NCI-H1105 treated with DMSO at 0.1 percent for 48 hours (cell line): ENCODE measurements at places on chromosomes 4 and X.

- no peak for DNase-seq
Measured at GRCh38 chr4:53563824-53564223, 27.5 kb downstream of the LNX1 start.

GRCh38 chr4:147958489-147959065 lies 226.7 kb downstream of the ARHGAP10 start:
- no peak for DNase-seq

GRCh38 chr4:108830509-108831244 lies 67.8 kb upstream of the ETNPPL start:
- DNase-seq: peak; percentile 84

- no peak for DNase-seq
Measured at GRCh38 chr4:141352909-141353525, 132.3 kb downstream of the ZNF330 start.

GRCh38 chrX:150863191-150863590 lies 35.3 kb downstream of the CD99L2 start:
- no peak for DNase-seq

DNA sequence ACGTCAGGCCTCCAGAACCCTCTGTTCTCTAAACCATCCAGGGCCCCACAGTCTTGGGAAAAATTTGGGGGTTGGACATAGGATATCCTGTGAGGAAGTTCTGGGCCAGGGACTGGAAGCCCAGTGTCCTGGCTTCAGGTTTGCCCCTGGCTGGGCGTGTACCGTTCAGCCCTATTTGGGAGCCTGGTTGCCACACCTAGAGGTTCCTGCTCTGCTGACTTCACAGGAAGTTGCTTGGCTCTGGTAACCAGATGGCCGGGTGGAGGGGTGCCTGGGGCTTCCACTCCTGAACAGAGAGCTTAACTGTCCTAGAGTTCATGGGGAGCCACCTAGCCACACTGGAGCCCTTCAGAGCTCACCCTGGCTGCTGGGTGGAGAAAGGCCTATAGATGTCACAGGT lies 1.1 kb downstream of the TAFAZZIN start:
- DNase-seq: no peak

- no peak for DNase-seq
Measured at GRCh38 chr4:54093324-54094240, 6.4 kb upstream of the GSX2 start.

- no peak for DNase-seq
Measured at GRCh38 chr4:98618680-98619079, 39.7 kb downstream of the TSPAN5 start.

GRCh38 chrX:133250184-133251100 lies 32.3 kb upstream of the TFDP3 start:
- no peak for DNase-seq
